ENCODE measurements at places on chromosomes 16 and 17. TPM values are rescaled to one million over a fixed set of nuclear protein-coding genes. Genes with fewer than 3 reads are reported as not detected.

The FZD2 gene
- total RNA-seq, result 0.34 TPM

The CA5A gene
- not detected for total RNA-seq

The C1QTNF8 gene
- total RNA-seq, result not detected

The SPPL2C gene
- total RNA-seq, result not detected

The SYCE1L gene
- 12.9 TPM for total RNA-seq

The ZNF213 gene
- 9.2 TPM for total RNA-seq

The SLC6A2 gene
- not detected for total RNA-seq

The MT1A gene
- total RNA-seq, result not detected

The LGALS9B gene
- total RNA-seq, result not detected

The CES1 gene
- not detected for total RNA-seq

The LONP2 gene
- 114 TPM for total RNA-seq

The VPS35 gene
- total RNA-seq, result 104 TPM

The CDH5 gene
- not detected for total RNA-seq

The CEMP1 gene
- total RNA-seq, result 2.1 TPM
